NCI-H146 (cell line): ENCODE measurements at places on chromosomes 1 and 21.

DNA sequence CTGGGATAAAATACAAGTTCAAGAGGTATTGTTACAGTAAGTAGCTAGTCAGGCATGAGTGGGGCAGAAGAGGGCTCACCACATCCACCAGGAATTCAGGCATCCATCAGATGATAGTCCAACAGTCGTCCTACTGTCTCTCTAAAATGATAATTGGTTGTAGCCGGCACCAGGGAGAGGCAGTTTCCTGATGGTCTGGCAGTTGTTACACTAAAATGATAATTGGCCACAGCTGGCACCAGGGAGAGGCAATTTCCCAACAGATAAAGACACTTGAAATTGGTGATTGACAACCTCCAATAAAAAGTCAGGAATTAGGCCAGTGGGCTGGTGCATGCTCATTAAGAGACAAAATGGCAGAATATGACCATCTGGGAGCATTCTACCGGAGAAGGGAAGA is 545.8 kb downstream of the AMY1C start:
- DNase-seq, result no peak

- no peak for DNase-seq
Observed at GRCh38 chr1:65119951-65120350, 28.1 kb upstream of the AK4 start.

- DNase-seq, result no peak
Observed at GRCh38 chr1:36824390-36824861, 209.9 kb downstream of the GRIK3 start.

DNA sequence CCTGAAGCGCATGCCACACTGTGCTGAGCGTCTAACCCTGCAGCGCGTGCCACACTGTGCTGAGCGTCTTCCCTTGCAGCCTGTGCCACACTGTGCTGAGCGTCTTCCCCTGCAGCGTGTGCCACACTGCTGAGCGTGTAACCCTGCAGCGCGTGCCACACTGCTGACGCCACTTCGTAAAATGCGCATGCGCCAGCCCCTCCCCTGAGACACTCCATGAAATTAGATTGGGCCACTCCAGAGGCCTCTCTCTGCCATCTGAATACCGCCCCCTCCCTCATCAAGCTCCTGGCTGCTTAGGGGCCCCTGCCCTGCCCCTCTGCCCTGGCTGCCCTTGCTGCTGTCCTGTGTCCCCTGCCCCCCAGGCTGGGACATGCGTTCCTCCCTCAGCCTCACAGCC is 84.8 kb downstream of the POFUT2 start:
- no peak for DNase-seq

GRCh38 chr1:216476341-216476740 is 53.1 kb upstream of the USH2A start:
- DNase-seq, result no peak

GRCh38 chr1:1079408-1080121 is 5.5 kb upstream of the RNF223 start:
- peak; percentile 48 for DNase-seq

GRCh38 chr1:36562181-36562685 is 79.5 kb upstream of the CSF3R start:
- DNase-seq, result no peak

- no peak for DNase-seq
Observed at GRCh38 chr1:98164509-98164908, 243.7 kb upstream of the DPYD start.

DNA sequence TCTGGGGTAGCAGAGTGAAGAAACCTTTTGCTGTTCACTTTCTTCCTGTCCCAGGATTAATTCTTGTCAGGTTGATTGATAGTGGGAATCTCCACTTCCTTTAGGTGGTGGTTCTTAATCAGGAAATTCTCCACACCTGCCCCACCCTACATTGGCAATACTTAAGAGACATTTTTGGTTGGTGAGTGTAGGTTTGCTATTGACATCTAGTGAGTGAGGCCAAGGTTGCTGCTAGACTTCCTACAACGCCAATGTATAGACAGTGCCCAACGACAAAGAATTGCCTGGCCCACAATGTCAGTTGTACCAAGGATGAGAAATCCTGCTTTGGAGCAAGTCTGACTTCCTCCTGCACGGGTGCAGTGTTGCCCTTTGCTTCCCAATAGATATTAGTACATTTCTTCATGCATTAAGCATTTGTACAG is 38.5 kb downstream of the MAP3K7CL start:
- no peak for DNase-seq

GRCh38 chr21:31668651-31669491 is 9.4 kb downstream of the SOD1 start:
- no peak for DNase-seq

DNA sequence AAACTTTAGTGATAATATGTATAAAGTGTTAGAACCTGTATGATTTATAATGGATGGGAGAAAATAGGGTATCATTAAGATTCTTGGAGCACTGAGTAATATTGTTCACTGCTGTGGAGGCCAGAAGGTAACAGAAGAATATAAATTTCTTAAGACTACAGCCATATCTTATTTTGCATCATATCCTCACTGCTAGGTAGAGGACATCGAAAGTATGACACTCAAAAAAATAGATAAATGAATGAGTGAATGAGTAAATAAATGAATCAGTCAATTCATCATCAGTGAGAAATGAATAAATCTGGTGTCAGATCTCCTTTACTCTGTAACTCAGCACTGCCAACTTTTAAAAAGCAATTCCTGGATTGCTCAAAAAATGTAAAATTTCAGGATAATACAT is 33.2 kb downstream of the RGS13 start:
- DNase-seq, result no peak

DNA sequence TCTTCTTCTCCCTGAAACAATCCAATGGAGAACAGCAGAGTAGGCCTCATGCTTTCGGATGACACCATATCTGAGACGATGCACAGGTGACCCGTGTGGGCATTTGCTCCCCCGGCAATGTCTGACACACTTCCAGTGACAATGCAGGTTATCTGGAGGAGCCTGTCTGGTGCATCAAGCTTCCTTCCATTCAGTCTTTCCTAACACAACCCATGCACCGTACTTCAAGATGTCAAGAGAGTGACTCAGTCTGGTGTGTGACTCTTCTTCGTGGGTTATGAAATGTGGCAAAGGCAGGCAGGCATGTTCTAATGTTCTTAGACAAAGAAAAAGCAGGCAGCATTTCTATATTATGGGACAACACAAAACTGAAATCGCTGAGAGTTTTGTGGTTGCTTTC is 159.1 kb downstream of the EDEM3 start:
- DNase-seq, result no peak

GRCh38 chr21:32739946-32740345 is 12.1 kb upstream of the SYNJ1 start:
- DNase-seq, result no peak

DNA sequence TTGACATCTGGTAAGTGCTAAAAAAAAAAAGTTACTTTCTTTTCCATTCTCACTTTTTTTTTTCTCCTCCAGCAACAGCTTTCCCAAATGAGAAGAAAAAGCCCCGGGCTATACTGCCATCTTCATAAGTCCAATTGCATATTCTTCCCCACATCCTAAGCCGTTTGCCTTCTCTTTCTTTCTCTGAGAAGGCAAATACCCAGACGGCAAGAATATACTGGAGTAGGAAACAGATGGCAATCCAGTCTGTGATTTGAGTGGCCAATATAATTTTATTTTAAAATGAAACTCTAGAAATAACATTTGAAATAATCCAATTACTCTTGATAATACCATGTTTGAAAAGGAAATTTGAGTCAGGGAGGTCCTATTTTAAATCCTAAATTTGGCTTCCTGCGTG is 44.6 kb upstream of the GREM2 start:
- DNase-seq, result no peak
